ENCODE measurements at places on chromosomes 3 and 15.
A peak's percentile ranks its signal among the peaks of the same experiment; 100 is the strongest.

- DNase-seq, result no peak
Measured at GRCh38 chr3:13785853-13786436, 93.9 kb downstream of the WNT7A start.

GRCh38 chr3:131729643-131730017, 226.9 kb upstream of the MRPL3 start:
- DNase-seq, result no peak

DNA sequence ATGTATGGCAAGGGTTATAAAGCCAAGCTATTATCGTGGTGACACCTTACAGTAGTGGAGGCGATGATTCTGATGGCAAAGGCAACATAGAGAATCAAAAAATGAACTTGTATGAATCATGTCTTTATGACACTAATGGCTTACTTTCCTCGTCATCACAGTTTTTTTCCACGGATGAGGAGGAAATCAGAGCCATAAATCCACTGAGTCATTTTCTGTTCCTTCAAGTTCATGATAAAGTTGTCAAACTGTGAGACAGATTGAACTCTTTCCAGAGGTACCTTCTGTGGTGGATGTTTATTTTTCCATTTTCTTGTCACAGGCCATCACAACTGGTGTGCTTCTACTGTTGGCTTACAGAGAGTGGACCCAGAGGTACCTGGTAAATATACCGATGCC, 8.5 kb downstream of the TMEM212 start:
- no peak for DNase-seq

DNA sequence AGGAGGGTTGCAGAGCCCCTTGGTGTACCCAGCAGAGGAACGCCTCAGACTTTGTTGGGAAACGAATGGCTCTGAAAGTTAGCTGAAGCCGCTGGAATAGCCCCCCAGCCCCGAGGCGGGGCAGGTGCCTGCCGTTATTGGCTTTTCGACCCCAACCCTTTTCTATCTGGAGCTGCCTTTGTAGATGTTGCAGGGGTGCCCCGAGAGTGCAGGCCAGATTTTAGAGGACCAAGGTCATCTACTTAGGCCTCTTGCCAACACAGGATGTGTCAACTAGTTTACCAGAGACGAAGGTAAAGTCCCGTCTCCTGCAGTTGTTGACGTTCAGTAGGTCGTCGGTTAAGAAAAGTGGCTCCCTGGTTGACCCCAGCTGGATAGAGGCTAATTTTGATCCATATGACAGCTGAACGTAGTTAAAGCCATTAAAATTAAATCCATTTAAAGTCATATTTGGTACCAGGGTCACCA, 579 bp upstream of the UBE3A start:
- DNase-seq, result peak; percentile 25

DNA sequence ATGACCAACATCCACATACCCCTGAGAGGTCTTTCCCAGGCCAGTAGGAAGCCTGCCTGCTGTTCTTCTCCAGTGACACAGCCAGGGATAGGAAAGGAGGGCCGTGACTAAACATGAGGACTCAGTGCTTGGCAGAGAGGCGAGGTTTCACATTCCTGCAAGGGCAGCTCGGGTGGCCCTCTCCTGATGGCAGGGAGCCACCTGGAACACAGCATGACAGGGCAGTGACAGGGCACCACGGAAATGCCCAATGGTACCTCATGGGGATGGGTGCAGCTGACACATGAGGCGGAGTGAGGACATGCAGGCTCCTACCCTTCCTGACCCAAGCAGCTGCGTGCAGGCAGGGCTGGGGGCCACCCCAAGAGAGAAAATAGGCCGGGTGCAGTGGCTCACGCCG, 7.4 kb upstream of the TGM5 start:
- no peak for DNase-seq

- DNase-seq, result no peak
Measured at GRCh38 chr3:175383813-175384212, 524.7 kb downstream of the NAALADL2 start.

GRCh38 chr3:17738921-17739320, 3.5 kb downstream of the TBC1D5 start:
- no peak for DNase-seq

DNA sequence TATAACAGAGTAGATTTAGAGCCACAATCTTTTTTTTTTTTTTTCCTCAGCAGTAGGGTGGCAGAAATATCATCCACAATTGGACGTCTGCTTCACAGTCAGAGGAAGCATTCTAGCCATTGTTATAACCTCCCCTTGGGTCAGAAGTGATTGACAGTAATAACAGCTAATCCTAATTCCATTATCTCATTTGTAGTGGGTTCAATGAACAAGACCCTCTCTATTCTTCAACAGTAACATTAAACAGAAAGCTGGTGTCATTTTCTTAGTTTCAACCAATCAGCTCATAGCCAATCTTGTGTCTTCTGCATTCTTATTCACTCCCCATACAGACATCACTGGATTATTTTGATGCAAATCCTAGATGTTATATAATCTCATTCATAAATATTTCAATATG, 44.6 kb downstream of the QTRT2 start:
- DNase-seq, result no peak

- DNase-seq, result peak; percentile 46
Measured at GRCh38 chr3:113545594-113545993, 13.2 kb downstream of the SIDT1 start.

- DNase-seq, result no peak
Measured at GRCh38 chr15:30671309-30671708, 45.4 kb downstream of the ARHGAP11B start.
